ENCODE measurements at places on chromosomes 5 and 9.

DNA sequence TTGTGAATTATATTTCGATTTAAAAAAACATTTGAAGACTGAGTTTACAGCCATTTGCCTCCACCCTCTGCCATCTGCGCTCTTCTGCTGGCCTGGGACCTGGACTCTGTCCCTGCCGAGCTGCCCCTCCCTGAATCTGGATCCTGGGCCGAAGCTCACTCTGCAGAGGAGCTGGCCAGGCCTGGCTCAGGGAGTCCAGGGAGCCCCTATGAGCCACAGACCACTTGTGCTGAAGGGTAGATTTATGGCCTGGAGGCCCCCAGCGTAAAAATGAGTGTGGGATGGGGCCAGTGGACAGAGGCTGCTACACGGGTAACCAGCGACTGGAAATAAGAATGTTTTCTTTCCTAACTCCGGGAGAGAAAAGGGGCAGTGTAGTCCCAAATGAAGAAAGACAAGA lies 129.8 kb downstream of the FGF18 start:
- no peak for DNase-seq

- no peak for DNase-seq
Measured at GRCh38 chr5:148708854-148709253, 54.5 kb upstream of the HTR4 start.

DNA sequence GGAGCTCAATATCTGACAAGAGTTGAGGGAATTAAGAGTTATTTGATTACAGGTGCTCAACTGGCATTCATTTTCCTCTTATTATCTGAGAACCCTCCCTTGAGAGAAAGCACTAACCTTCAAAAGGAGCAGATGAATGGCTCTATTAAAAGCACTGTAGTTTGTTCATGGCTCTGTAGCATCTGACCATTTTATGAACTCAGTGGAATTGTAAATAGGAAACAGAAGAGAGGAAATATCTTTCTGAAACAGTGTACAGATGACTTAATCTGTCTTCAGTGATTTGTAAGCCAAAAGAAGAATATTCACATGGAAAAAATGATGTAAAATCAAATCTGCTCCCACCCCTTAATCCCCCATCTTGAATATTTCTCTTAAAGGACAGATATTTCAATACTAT lies 810.4 kb upstream of the GRAMD2B start:
- DNase-seq = no peak

DNA sequence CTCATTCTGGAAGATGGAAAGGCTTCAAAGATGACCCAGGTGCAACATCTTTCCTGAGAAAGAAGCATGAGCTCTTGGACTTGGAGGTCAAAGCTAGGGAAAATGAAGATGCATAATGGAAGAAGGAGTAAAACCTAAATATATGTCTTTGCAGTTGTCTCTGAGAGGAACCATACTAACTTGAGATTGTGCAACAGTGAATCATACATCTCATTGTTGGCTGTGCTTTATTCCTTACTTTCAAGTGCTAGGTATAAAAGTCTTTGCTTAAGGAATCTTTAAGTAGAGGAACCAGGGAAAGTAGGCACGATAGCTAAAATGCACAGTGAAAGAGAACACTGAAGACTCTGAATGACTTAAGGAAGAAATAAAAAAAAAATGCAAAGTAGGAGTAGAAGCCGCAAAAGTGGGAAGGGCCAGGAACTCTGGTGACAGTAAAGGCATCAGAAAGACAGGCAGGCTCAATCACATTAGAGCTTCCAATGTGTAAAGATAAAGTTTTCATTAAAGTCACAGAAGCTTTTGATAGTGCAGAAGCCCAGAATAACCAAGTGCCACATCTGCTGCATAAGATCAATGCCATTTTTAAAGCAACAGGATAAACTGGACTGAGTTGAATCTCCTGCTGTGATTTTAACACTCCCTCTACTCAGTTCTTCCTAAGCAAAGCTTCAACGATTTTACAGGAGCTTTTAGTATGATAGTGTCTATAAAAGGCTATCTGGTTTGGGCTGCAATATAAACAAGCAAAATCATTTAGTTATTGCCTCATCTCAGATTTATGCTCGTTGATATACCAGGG lies 432.3 kb upstream of the EDIL3 start:
- DNase-seq = peak; percentile 29

- DNase-seq = no peak
Measured at GRCh38 chr5:151923866-151924476, 680 bp downstream of the GLRA1 start.

Data from IMR-90 (cell line).